ENCODE measurements at places on chromosomes 7 and 10.

- no peak for DNase-seq
Observed at GRCh38 chr7:45434167-45434784, 139.9 kb upstream of the ADCY1 start.

DNA sequence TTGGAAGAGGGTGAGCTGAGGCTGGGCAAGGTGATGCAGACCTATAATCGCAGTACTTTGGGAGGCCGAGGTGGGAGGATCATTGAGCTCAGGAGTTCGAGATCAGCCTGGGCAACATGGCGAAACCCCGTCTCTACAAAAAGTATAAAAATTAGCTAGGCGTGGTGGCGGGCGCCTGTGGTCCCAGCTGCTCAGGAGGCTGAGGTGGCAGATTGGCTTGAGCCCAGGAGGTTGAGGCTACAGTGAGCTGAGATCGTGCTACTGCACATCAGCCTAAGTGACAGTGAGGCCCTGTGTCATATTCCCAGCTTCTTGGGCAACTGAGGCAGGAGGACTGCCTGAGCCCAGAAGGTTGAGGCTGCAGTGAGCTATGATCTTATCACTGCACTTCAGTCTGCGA, 13.6 kb downstream of the BMPR1A start:
- DNase-seq = no peak

GRCh38 chr10:86017841-86018734, 348.5 kb downstream of the GRID1 start:
- no peak for DNase-seq

DNA sequence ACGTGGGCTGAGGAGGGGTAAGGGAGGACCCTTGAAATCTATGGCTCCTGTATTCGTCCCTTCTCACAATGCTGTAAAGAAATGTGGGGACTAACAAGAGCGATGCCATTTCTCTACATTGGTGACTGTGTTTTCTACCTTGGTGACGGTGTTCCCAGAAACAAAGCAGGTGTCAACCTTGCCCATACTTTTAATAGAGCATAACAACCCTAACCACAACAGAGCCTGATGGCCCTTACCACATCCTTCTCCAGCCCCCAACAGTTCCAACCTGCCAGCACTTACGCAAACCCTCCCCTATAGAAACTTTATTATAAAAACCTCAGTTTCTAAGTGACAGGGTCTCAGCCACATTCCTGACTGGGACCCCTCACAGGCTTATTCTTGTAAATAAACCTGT, 28.2 kb upstream of the ADCYAP1R1 start:
- DNase-seq = no peak

- DNase-seq = no peak
Observed at GRCh38 chr7:35504365-35504764, 190.6 kb downstream of the HERPUD2 start.

- DNase-seq = no peak
Observed at GRCh38 chr10:67140641-67141040, 214.8 kb downstream of the LRRTM3 start.

GRCh38 chr10:26481914-26482550, 43.9 kb downstream of the APBB1IP start:
- no peak for DNase-seq

DNA sequence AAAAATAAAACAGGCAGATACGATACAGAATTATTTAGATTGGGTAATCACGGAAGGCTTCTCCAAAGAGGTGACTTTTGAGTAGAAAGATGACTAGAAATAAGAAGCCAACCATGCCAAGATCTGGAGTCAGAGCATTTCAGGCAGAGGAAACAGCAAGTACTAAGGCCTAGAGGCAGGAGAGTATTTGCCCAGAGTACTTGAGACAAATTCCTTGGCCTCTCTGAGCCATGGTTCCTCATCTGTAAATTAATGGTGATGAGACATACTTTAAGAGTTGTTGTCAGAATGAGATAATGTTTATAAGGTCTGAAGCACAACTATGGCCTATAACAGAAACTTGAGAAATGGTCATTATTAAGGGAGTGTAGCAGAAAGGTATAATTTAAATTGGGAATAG, 15.8 kb upstream of the GPR37 start:
- DNase-seq = no peak

DNA sequence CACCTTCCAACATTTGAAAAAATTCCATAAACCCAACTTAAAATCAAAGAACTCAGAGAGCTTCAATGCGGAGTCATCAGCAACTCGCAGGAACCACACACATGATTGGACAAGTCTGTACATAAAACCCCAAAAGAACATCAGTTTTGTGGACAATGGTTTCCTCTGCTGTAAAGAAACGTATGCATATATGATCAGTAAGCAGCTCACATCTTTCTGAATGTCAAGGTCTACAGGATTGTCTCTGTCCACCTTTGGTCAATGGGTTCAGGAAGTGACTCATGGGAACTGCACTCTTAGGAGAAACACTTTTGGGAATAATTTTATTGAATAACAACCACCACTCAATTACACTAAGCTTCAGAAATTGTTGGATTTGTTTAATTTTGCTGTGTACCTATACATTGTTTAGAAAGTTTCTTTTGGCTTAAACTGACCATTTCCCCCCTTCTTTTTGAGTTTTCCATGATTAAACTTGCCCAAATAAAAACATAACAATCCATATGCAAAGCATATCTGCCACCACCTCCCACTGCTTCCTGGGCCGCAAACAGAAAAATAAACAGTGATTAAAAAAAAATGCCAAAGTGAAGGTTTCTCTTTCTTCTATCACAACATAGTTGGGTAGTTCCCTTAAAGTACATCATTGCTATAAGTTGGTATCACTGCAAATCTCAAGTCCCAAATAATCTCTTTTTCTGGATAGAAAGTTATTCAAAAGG, 27.3 kb upstream of the AFAP1L2 start:
- DNase-seq = no peak

DNA sequence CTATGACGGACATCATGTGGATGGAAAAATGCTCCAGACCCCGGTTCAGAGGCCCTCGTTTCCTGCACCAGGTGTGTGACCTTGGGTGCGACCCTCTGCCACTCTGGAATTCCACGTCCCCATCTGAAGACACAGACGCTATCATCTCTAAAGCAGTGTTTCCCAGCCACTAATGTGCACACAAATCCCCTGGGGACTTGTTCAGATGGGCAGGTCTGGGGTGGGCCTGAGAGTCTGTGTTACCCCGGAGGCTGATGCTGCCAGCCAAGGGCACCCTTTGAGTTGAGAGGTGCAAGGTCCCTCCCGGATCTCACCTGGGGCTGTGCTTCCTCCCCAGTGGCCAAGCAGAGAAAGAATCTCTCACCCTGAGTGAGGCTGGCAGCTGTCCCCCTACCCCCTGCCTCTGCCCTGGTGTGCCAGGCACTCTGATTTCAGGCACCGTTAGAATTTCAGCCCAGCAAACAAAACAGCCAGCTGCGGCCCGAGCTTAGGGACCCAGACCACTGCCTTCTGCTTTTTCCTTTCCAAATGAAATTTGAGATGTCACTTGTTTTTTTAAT, 90.0 kb downstream of the SLIT1 start:
- DNase-seq = no peak

DNA sequence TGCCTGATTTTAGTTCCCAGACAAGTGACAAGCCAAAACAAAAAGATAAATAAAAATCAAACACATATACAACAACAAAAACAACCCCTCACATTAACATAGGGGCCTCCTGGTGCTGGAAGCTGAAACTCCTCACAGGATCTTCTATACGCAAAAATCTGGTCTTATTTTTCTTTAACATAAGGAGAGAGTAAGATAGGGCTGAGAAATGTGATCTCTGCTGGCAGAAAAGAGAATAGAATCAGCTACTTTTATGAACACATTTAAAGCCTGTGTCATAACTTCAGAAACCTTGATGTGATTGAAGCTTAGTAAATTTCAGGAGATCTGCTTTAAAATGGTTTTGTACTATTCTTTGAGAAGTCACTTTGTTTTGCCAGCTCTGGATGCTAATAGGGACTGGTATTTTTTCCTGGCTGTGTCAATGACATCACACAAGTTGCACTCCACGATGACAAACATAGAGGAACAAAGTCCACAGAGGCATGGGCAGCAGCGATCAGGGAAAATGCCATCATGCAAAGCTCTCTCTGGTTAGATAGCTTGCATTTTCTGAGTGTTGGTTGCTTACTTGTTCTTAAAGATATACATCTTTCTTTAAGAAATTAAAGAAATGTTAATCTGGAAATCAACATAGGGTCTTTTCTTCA, 176.6 kb upstream of the SP4 start:
- no peak for DNase-seq

GRCh38 chr10:71394926-71395562, 1.7 kb upstream of the CDH23 start:
- no peak for DNase-seq

DNA sequence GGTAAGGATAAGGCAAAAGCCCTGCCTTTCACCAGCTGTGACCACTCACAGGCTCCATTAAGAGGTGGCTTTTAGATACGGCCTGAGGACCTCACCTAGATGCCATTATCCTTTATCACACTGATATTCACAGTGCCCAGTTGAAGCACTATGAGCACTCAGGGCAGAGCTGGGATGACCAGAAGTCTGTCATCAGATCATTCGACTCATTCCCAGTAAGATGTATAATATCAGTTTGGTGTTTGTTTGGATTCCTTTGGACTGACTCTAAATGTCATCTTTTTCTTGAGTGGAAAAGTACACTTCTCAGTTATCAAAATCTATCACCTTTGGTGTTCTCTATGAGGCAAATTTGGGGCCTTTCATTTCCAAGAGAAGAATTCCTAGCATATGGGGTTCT, 18.7 kb downstream of the CCDC136 start:
- no peak for DNase-seq

GRCh38 chr10:29973921-29974320, 85.5 kb downstream of the JCAD start:
- DNase-seq = no peak

DNA sequence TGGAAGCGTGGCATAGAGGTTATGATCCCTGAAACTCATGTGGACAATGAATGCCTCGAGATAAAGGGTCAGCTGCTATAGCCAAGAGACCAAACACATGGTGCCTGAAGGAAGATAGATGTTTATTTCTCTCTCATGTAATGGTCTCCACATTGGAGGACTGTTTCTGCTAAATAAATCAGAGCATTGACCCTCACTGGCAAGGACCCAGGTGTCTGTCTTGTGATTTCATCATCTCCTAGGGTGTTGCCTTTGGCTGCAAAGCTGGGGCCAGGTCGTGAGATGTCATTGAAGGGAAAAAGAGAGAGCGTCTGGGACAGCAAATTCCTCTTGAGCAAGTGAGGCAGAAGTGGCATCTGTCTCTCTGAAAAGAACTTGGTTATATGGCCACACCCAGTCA, 64.6 kb downstream of the JCAD start:
- DNase-seq = no peak

- DNase-seq = no peak
Observed at GRCh38 chr10:88791924-88792323, 10.6 kb upstream of the LIPM start.

DNA sequence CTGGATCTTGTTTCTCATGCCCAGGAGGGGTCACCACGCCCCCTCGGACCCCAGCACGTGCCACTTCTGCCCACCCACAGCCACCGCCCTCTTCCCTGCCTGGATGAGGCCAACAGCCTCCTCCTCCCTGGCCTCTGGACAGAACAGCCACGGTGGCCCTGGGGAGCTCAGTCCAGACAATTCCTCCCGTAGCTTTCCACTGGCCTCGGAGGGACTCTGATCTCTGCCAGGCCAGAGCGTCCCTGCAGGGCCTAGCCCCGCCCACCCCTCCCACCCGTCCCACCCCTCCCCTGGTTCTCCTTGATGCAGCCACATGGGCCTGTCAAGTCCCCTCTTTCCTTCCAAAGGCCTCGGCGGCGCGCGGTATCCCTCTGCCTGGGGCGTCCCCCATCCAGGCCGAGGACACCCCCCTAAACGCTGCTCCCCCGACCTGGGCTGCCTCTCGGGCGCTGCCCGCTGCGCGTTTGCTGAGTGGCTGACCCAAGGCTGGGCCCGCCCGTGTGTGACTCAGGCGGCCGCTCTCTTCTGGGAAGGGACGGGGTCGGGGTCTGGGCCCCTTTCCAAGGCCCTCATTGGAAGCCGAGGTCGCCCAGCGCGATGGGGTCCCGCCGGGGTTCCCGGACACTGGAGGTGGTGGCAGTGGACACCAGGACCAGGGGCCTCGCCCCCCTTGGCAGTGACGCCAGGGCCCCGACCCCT, 557 bp downstream of the TMEM120A start:
- DNase-seq = no peak

DNA sequence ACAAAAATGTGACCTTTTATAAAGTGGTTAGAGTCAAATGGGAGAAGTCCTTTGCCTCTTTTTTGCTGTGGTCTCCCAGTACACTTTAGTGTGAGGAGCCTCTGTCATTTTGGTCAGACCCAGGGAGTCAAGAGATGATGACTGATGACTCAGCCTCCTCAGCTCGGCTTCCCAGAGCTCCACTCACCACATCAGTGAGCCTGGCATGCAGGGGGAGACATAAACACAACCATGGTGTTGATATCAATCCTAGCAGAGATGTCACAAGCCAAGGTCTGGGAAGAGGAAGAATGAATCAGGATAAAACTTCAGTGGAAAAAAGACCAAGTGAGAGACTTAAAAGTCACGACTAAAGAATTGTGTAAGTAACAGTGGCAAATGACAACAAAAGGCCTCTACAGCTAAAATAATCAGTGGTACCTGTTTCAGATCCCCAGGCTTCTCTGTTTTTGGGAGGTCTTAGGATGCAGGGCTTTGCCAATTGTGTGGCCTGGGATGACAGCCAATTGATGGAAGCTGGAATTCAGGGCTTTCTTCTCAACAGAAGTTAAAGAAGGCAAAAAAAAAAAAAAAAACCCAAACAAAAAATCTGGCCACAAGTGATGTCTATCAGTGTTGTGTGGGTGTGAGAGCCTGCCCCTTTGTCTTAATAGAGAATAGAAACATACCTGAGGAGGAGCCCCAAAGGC, 50.2 kb downstream of the TFAM start:
- DNase-seq = no peak

DNA sequence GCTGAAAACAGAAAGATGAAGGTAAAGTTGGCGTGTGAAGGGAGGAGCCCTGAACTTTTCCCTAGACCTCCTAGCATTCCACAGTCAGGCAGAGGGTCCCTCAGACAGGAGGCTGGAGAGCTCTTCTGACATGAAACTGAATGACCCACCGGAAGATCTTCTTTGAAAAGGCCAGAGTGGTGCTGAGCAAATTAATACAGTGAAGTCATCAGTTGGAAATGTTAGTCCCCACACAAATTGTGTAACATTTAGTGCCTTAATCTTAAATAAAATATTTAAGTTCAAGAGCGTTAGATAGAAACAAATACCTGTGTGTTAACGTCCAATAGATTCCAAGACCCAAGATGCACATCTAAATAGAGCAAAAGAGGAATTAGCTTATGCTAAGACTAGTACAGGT, 49.0 kb upstream of the WNT16 start:
- no peak for DNase-seq

DNA sequence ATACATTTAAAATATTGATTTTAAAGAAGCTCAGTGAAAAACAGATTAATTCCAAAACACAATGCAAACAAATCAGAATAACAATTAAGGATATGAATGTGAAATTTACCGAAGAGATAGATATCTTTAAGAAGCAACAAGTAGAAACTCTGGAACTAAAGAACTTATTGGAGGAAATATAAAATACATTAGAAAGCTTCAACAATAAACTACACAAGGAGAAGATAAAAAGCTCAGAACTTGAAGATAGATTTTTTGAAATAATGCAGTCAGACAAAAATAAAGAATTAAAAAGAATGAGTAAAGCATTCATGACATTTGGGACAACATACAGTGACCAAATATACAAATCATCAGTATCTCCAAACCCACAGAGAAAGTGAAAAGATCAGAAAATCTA, 43.2 kb downstream of the HIBADH start:
- DNase-seq = no peak
